Left renal cortex interstitium (tissue), 4 donors: ENCODE measurements at places on chromosomes 4 and X. TPM values are rescaled to one million over a fixed set of nuclear protein-coding genes. Genes with fewer than 3 reads are reported as not detected.

The CD38 gene
- polyA plus RNA-seq: 1.4 TPM

DNA sequence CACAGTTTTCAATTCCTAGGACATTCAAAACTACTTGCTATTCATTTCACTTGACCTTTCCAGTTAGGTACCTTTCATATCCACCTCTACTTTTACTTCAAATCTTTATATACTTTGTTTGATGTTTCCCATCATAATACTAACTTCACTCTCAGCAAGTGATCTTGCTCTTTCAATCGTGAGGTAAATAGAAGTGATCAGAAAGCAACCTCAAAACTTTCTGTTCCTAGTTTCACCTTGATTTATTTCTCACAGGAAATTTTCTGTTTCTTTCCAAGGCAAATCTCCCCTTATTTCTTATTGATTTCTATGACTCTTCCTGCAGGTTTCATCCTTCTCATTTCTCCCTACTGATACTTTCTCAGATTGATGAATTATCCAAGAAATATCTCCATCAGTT lies 623.5 kb downstream of the FSTL5 start:
- DNase-seq: no peak

- DNase-seq: no peak
Measured at GRCh38 chr4:187586892-187587291, 408.7 kb upstream of the ZFP42 start.

The ABLIM2 gene
- polyA plus RNA-seq: 6.2 TPM

The RHOXF1 gene
- 3.9 TPM for polyA plus RNA-seq

The MMAA gene
- polyA plus RNA-seq: 14.5 TPM

GRCh38 chr4:116926631-116927295 lies 158.6 kb downstream of the TRAM1L1 start:
- no peak for DNase-seq

DNA sequence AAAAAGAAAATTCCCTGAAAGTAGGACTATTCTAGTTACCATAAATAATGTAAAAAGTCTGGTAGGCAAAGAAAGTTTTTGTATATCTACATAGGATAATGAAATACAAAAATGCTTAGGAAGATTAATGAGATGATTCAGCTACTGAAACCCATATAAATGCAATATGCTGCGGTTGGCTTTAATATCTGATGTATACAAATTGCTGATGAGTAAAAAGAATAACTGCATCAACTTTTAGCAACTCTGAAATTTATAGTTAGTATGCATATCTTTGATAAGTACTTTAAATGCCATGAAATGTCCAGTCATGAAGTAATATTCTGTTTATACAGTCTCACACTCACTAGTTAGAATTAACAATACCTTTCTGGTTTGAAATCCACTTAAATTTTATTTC lies 404.8 kb downstream of the TLL1 start:
- DNase-seq: no peak

DNA sequence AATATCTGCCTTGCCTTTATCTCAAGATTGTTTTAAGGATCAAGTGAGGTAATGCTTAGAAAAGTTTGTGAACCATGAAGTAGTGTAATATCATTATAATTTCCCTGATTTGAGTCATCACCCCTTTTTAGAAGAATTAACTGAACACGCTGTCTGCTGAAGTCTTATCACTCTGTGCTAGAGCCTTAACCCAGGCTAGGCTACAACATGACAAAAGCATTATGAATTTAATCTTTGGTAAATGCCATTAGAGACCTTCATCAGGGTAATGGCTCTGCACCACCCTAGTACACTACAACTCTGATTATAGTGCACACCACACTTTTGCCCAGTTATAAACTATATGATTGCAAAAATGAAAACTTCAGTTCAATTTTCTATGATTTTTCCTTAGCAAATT lies 118.3 kb downstream of the ADGRL3 start:
- no peak for DNase-seq

DNA sequence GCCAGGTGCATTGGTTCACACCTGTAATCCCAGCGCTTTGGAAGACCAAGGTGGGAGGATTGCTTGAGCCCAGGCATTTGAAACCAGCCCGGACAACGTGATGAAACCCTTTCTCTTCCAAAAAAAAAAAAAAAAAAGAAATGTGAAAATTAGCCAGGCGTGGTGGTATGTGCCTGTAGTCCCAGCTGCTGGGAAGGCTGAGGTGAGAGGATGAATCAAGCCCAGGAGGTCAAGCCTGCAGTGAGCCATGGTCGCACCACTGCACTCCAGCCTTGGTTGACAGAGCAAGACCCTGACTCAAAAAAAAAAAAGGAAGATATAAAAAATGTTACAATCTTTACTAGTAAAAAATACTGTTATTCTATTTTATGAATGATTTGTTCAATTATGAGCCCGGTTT lies 5.9 kb downstream of the FAM199X start:
- no peak for DNase-seq

DNA sequence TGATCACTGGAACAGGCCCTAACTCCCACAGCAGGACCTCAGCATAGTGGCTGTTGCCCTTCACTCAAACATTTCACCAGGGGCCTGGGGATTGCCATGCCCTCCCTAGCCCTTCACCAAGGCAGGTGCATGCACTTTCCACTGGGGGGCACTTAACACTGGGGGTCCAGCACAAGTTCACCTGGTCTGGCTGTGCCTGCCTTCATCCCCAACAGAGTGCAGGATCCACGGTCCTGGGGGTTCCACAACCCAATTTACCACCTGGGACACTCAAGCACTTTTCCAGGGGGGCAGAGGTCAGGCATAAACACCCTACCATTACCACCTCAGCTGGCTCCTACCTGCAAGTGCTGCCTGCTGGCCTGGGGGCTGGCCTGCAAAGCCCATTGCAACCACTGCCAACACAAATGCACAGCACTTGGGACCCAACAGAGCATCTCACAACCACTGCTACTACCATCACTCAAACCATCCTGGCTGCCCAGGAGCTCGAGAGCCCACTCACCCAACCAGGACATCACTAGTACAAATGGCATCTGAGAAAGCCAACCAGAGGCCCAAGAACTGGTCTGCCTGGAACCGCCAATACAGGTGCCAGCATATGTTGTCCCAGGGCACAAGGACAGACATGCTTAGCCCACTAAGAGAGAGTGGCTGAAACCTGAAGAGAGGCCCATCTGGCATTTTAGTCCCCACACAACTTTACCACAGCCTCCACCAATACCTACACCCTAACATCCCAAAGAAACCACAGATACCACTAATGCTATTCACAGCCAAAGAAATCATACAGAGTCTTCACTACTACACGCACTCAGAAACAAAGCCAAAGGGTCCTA lies 43.1 kb downstream of the NAT8L start:
- no peak for DNase-seq

GRCh38 chr4:152014280-152014679 lies 253.5 kb upstream of the GATB start:
- no peak for DNase-seq

DNA sequence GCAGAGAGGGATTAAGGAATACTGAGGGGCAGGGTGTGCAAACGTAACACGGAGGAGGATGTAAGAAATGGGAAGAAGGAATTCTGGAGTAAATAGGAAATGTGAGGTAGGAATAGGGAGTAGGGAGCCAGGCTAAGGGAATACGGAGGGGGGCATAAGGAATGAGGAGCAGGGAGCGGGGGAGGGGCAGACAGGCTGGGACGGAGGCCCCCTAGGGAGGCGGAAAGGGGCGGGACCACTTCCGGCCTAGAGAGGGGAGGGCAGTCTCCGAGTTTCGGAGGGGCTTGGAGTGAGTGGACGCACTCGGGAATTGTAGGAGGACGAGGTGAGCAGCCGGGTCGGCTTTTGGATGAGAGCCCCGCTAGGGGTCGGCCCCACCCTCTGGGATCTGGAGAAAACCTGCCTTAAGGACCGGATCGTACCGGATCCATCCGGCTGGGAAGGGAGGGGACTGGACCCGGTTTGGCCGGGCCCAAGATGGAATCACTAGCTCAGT lies 612 bp downstream of the MAGED2 start:
- peak; percentile 72 for DNase-seq

GRCh38 chr4:139933541-139933940 lies 220.4 kb downstream of the MAML3 start:
- DNase-seq: no peak

The SERPINA7 gene
- polyA plus RNA-seq: 1.4 TPM

The PAPSS1 gene
- 94.2 TPM for polyA plus RNA-seq

The GPRASP1 gene
- polyA plus RNA-seq: 13.5 TPM

- no peak for DNase-seq
Measured at GRCh38 chrX:118552121-118552900, 56.7 kb downstream of the DOCK11 start.

GRCh38 chr4:42364266-42365053 lies 32.8 kb upstream of the SHISA3 start:
- DNase-seq: no peak

GRCh38 chr4:147960971-147961370 lies 229.1 kb downstream of the ARHGAP10 start:
- DNase-seq: no peak
